ENCODE measurements at places on chromosomes 3 and 15.
A peak's percentile ranks its signal among the peaks of the same experiment; 100 is the strongest.

DNA sequence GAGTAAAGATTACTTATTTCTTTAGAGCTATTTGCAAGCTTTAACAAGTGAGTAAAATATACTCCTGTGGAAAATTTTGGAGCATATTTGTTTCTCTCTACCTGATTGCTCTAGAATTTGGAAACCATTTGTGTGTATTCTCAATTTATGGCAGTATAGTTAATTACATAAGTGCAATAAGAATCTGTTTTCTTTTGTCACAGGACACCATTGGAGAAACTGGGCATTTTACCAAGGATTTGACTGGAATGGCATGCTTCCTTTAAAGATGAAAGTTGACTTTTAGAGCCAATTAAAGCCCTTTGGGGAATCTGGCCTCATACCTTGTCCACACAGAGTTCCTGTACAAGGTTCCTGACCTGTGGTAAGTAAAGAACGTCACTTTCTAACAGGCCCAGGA is 38.4 kb downstream of the PAQR5 start:
- no peak for DNase-seq

- no peak for DNase-seq
These were observed 781 bp upstream of the DAG1 start for GRCh38 chr3:49469037-49469935.

DNA sequence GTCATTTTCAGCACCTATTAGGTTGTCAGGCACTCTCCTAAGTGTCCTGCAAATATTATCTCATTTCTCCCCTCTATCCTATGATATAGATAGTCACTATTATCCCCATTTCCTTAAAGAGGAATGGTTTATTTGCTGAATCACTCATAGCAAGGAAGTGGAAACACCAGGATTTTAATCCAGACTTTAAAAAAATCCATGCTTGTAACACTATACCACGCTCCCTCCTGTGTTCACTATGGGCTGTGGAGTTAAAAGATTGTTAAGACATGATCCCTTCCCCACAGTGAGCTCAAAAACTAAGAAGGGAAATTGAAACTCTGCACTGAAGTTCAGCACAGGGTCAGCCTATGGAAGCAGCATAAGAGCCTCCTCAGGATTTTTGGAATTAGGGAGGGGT is 60.2 kb downstream of the TMEM39A start:
- no peak for DNase-seq

GRCh38 chr3:49034650-49035049 is 5.5 kb upstream of the IMPDH2 start:
- DNase-seq, result no peak

DNA sequence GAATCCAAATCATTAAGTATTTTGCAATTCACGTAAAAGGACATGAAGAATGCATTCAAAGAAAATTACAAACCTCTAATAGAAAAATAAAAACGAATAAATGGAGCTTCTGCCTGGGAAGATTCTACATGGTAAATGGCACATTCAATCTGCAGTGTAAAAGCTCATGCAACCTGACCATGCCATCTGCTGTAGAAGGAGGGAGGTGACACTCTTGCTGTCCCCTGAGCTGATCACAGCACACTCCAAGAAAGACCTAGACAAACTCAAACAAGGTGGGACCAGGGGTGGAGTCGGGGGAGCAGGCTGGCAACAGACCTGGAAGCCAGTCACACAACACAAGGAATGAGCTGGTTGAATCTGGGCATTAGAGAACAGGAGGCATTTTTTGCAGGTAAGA is 101.8 kb downstream of the BDH1 start:
- no peak for DNase-seq

GRCh38 chr3:35931867-35932266 is 292.5 kb downstream of the ARPP21 start:
- no peak for DNase-seq

GRCh38 chr3:186058225-186058624 is 50.7 kb downstream of the ETV5 start:
- DNase-seq, result no peak

- no peak for DNase-seq
These were observed 701 bp downstream of the EIF5A2 start for GRCh38 chr3:170907637-170908234.

DNA sequence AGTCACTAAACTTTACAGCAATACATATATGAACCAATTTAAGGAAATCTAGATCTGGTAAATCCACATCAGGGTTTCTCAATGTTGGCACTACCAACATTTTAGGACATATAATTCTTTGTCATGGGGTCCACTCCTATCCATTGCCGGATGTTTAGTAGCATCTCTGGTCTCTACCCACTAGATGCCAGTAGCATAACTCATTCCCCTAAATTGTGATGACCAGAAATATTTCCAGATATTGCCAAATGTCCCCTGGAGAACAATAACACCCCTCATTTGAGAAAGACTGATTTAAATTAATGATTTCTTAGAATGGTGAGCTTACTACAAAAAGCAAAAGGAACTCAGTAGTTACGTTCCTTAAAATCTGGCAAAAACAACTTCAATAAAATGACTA is 23.1 kb upstream of the ANKRD28 start:
- DNase-seq, result no peak

DNA sequence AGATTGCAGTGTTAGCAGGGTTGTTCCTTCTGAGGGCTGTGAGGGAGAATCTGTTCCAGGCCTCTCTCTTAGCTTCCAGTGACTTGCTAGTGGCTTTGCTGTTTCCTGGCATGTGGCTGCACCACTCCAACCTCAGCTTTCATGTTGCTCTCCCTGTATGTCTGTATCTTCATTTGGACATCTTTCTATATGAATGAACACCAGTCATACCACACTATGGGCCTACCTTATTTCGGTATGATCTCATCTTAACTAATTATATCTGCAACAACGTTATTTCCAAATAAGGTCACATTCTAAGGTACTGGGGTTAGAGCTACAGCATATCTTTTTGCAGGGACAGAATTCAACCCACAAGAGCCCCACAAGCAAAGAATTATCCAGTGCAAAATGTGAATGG is 356.7 kb upstream of the UMPS start:
- no peak for DNase-seq

DNA sequence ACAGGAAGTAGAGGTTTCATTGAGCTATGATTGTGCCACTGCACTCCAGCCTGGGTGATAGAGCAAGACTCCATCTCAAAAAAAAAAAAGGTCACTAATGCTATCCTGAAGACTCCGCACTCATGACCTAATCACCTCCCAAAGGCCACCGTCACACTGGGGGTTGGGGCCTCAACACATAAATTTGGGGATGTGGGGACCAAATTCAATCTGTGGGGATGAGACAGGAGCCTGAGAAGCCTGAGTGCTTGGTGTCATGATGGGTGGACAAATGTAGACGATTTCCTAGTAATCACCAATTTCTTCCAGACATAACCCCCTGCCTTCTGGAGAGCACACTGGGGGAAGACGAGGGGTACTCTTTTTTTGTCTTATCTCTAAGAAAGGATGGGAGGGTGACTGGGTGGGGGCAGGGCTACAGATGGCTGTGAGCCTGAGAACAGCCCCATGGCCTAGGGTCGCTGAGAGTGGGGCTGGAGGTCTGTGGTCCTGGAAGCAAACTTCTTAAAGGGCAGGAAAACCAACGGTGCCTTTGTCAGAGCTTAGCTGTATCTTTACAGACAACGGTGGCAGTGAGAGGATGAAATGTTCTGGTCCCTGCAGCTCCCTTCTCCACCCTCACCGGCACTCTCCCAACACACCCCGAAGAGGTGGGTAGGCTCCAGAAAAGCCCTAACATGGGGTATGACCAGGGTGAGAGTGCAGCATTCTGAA is 16.6 kb upstream of the KLF13 start:
- no peak for DNase-seq

DNA sequence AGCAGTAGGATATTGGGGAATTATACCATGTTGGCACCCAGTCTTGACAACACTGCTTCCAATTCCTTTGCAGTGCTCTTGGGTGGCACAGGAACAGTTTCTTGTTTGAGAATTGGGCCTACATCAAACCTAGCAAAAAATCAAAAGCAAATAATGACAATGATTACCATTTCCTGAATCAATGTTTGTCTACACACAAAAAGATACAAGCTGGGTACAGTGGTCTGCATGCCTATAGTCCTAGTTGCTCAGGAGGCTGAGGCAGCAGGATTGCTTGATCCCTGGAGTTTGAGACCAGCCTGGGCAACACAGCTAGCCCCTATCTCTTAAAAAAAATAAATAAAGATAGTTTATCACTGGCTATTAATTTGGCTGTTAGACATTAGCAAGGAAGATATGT is 8.0 kb downstream of the MTFMT start:
- no peak for DNase-seq

DNA sequence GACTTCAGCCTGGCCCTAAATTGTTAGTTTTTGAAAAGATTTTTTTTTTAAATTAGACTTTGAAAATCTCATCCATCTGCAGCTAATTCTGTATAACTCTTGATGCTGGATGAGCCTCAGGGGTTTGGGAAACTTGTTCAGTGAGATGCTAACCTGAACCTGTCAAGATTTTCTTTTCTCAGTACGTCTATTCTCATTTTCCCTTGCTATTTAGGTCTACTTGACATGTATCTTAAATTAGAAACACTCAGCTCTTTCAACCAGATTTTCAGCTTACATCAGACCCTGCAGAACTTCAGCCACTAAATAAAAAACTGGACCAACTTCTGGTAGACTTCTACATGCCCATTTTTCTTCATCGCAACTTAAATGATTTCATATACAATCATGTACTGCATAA is 61.4 kb downstream of the MFSD1 start:
- DNase-seq, result no peak

DNA sequence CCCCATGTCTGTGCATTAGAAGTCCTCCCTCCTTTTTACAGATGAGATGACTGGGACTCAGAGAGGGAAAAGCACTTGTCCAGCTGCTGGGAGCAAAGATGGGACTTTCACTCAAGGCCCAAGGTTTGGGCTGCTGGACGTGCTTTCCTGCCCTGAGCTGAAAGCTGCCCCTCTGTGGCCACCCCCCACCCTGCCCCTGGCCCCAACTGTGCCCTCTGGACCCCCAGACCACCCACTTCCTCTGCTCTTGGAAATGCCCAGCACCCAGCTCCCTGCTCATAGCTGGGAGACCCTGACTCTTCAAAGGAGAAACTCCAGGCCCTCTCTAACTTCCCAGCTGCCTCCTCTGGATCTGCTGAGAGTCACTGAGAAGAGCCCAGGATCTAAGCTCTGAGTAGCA is 20.7 kb downstream of the GRIP2 start:
- DNase-seq, result no peak

DNA sequence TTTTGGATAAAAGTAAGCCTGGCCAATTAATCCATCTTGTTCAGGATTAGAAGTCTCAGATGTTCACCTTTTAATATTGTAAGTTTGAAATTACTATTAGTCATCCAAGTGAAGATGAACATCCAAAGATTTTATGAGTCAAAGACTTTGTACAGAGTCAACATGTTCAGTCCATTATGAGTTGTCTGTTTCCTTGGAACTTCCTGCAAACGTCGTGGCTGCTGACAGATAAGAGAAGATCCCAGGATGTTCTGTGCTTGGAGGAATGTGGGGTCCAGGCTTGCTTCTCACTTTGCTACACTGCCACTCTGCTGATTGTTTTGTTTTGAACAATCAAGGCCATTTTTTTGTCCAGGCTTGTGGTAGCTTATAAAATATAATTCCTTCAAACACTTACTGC is 74.3 kb upstream of the SLCO2A1 start:
- DNase-seq, result no peak

DNA sequence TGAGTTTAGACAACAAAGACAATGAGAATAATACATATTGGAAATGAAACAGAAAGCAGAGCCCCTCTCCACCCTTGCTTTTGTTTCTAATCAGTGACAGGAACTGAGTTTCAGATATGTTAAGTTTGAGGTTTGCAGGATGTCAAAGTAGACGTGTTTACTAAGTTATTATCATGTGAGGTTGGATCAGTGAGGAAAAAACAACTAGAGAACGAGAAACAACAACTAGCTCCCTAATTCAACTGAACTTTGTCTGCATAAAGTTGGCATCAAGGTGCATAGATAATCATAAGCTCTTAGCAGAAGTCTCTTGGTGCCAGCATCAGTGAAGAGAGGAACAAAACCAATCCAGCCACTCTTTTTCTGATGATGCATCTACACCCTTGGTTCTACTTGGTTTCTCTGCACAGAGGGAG is 491.1 kb upstream of the NR2F2 start:
- no peak for DNase-seq

DNA sequence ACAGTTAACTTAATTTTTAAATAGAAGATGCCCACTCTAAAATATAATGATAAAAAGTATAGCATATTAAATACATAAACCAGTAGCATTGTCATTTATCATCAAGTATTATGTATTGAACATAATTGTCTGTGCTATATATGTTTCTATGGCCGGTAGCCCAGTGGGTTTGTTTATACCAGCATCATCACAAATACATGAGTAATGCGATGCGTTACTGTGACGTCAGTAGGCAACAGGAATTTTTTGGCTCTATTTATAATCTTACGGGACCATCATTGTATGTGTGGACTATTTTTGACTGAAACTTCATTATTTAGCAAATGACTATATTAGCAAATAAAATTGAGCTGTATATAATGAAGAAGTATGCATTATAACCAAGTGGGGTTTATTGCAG is 82.1 kb downstream of the FLNB start:
- no peak for DNase-seq

- no peak for DNase-seq
These were observed 89.2 kb downstream of the CERS3 start for GRCh38 chr15:100439514-100439913.

DNA sequence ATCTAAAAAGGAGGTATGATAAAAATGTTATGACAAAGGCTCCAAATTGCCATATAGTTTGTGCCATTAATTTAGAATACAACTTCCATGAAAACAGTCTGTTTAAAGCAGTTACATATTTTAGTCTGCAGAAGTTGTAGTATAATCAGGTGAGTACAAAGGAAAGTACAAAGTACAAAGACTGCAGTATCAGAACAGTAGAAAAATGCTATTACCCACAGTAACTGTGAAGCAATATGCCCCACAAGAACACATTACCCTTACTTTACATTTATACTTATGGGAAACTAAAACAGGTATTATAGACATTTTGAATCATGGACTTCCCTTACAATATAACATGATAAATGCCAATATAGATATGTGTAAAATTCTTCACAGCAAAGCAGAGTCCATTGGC is 398.5 kb downstream of the ERC2 start:
- DNase-seq, result no peak

GRCh38 chr15:90221246-90221900 is 12.4 kb downstream of the CIB1 start:
- peak; percentile 55 for DNase-seq

DNA sequence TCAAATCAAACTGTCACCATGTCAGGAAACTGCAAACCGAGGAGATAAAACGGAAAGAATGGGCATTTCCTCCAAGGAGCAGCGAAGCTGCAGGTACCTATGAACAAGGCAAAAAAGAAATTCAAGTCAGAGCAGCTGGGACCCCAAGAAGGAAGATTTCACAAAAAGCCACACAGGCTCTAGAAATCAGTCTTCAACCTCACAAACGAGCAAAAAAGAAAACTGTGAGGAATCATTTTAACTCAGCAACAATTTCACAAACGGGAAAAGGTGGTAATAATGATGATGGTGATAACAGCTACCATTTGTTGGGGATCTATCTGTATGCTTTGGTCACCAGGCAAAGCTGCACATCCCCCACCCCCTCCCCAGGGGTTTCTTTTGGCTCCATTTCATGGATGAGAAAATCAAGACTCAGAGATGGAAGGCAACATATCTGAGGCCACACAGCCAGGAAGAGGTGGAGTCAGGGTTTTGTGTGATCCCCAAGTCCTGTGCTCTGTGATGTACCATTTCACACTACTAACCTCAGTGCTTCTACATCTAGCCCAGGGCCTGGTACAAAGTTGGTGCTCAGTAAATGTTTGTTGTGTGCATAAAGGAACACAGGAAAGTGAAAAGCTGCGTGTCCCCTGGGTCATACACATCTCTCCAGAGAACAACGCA is 109.9 kb downstream of the IQSEC1 start:
- DNase-seq, result peak; percentile 57
